ENCODE measurements at places on chromosomes 4 and X.

GRCh38 chrX:69119122-69119521 lies 46.1 kb downstream of the PJA1 start:
- no peak for DNase-seq

GRCh38 chr4:149005191-149005590 lies 563.0 kb upstream of the NR3C2 start:
- DNase-seq: no peak

- DNase-seq: no peak
These were observed 137.1 kb upstream of the TBL1X start for GRCh38 chrX:9327747-9328145.

- DNase-seq: no peak
These were observed 12.0 kb downstream of the AREG start for GRCh38 chr4:74456849-74457395.

GRCh38 chrX:74419864-74420195 lies 1.5 kb upstream of the SLC16A2 start:
- no peak for DNase-seq

DNA sequence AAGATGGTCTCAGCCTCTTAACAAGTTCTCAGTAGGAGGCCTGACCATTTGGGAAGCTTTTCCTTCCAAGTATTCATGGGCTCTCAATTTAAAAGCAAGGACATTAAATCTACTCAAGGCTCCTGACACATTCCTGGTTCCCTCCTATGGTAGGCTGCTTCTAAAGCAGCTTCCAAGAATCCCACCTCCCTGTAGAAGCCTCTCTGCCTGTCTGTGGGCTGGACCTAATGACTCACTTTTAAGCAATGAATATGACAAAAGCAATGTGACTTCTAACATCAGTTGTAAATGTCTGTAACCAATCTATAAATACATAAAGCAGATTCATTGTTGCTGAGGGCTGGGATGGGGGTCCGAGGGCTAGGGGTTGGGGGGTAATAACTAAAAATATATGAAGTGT lies 99.5 kb upstream of the FAM9B start:
- DNase-seq: no peak

- DNase-seq: no peak
These were observed 17.6 kb upstream of the GABRA4 start for GRCh38 chr4:47010912-47011446.

DNA sequence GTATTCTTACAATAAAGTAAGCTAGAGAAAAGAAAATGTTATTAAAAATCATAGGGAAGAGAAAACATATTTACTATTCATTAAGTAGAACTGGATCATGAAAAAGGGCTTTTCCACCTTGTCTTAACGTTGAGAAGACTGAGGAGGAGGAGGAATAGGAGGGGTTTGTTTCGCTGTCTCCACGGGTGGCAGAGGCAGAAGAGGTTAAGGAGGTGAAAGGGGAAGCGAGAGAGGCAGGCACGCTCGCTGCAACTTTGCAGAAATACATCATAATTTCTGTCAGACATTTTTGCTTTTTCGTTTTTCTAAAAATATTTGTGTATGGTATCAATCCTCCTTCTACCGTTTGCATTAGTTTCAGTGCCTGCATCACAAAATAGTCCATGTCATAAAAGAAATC lies 2375.1 kb upstream of the AGA start:
- DNase-seq: no peak

DNA sequence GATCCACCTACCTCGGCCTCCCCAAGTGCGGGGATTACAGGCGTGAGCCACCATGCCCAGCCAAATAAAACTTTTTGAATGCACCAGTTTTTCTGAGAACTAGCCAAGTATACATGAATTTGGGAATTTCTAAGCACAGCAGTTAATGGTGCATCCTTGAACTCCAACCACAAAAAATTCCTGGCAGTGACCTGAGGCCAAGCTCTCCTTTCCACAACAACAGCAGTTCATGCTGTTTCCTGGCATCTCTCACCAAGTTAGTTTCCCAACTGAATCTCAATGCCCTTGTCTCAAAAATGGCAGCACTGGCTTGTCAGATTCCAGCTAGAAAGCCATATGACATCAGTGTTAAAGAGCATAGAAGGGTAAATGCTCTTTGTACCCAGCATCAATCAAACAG lies 15.9 kb upstream of the XKRX start:
- no peak for DNase-seq
